Right renal pelvis (tissue), 4 donors: ENCODE measurements at places on chromosomes 2 and 18. TPM values are rescaled to one million over a fixed set of nuclear protein-coding genes. Genes with fewer than 3 reads are reported as not detected.

Gene ERBB4
- polyA plus RNA-seq: 56.5 TPM

Gene FRZB
- polyA plus RNA-seq: 17.7 TPM

Gene SPEG
- 10.3 TPM for polyA plus RNA-seq

Gene SOCS6
- 32.6 TPM for polyA plus RNA-seq

Gene APLF
- polyA plus RNA-seq: 3.2 TPM

Gene BCL11A
- 12.1 TPM for polyA plus RNA-seq

Gene VWC2L
- polyA plus RNA-seq: 0.10 TPM

Gene CELF4
- 3.0 TPM for polyA plus RNA-seq
